ENCODE measurements at places on chromosomes 7 and 10.

DNA sequence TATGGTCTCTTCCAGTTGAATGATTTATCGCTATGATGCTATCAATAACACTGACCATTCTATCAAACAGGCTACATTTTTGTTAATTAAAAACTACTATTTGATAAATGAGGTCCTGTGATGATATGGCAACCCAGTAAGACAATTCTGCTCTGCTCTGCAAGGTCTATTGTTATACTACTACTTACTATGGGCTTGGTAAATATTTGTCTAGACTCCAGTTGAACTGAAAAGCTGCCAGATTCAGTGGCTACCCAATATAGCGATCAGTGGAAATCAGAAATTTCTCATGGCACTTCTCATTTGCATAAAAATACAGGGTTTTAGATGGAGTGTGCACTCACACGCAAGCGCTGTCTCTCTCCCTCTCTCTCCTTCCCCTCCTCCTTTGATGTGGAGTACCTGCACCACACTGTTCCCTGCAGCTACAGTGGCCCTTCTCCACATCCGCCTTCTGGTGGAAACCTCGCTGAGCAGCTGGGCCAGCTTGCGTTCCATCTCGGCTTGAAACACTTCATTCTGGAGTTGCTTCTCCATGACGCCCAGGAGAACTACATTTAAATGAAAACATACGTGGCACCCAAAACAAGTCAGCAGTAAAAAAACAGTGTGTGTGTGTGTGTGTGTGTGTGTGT, 77.9 kb downstream of the KIAA1549 start:
- no peak for DNase-seq

GRCh38 chr7:98137826-98138151, 31.1 kb downstream of the LMTK2 start:
- no peak for DNase-seq

- DNase-seq, result no peak
These were observed 77.6 kb upstream of the PRLHR start for GRCh38 chr10:118672766-118673715.

- DNase-seq, result no peak
These were observed 249.2 kb downstream of the DYNC1I1 start for GRCh38 chr7:96021568-96021967.

Data from smooth muscle cell of the brain vasculature (primary cell).